ENCODE measurements at places on chromosomes 12 and 14.

DNA sequence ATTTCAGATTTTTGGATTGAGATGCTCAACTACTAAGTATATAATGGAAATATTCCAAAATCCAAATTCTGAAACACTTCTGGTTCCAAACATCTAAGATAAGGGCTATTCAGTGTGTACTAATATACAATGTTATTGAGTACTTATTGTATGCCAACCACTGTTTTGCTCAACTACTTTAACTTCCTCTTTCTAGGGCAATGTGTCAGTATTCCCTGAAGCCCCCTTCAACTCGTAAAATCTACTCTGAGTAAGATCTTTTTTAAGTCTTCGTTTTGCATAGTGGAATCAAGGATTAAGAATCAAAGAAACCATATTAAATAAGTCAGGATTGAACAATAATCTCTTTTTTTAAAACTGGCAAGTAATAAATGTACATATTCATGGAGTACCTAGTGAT lies 45.5 kb downstream of the SPATA7 start:
- peak; percentile 40 for DNase-seq

GRCh38 chr14:99322731-99323599 lies 51.0 kb upstream of the BCL11B start:
- DNase-seq, result no peak

DNA sequence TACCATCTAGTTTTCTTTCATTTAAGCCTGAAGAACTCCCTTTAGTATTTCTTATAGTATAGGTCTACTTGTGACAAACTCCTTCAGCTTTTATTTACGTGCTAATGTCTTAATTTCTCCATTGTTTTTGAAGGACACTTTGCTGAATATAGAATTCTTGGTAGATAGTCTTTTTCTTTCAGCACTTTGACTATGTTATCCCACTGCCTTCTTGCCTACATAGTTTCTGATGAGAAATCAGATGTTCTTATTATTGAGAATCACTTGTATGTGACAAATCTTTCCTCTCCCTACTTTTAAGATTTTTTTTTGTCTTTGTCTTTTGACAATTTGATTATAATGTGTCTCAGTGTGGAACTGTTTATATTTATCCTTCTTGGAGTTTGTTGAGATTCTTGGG lies 5.1 kb upstream of the MIS18BP1 start:
- DNase-seq, result no peak

DNA sequence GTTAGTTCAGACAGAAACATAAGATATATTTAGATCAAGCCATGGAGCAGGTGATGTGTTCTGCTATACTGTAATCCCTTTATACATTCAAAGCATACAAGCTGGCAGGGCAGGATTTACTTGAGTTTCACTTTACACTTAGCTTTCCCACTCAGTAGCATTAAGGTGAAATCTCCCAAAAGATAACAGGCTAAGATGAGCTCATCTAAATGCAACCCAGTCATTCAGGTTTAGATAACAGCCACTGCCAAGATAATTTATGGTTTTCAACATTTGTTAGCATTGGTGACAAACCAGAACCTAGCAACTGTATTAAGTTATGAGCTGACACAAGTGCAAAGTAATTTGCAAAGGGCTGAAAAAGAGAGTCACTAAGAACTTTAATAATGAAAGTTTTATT lies 925.1 kb upstream of the ATXN7L3B start:
- DNase-seq, result no peak

GRCh38 chr14:93729993-93730392 lies 58.3 kb downstream of the PRIMA1 start:
- DNase-seq, result no peak

- no peak for DNase-seq
Measured at GRCh38 chr12:41907021-41907420, 237.7 kb downstream of the GXYLT1 start.

DNA sequence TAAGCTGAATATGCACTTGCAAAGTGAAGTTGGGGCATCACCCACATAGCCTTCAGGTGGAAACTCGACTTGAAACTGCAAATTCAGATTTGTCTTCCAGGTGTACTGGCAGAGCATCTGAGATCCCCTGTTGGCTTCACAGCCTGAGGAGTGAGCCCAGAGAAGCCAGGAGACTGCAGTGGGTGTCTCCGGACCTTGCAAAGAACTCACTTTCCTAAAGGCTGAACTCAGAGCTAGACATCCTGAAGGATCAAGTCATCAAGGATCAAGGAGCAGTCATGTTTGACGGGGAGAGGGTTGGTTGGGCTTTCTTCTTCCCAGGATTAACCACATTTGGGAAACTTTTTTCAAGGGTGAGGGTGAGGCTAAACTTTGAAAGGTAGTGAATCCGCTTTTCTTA lies 9.1 kb upstream of the HOXC13 start:
- no peak for DNase-seq

DNA sequence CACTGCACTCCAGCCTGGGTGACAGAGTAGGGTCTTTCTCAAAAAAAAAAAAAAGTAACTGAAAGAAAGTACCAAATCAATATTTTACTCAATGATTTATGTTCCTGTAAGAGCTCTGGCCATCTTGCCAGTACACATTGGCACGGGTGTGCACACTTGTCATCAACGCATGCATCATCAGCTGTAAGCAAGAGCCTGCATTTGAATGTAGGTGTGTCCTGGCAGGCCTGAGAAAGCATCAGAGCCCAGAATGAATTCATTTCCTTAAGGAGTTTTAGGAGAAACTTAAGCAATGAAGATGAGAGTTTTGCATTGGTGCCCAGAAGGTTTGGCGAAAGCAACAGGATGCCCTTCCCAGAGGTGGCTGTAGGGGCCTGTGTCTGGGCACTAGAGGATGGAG lies 88.5 kb upstream of the FZD10 start:
- DNase-seq, result no peak

GRCh38 chr14:91953170-91953985 lies 5.9 kb upstream of the FBLN5 start:
- no peak for DNase-seq

DNA sequence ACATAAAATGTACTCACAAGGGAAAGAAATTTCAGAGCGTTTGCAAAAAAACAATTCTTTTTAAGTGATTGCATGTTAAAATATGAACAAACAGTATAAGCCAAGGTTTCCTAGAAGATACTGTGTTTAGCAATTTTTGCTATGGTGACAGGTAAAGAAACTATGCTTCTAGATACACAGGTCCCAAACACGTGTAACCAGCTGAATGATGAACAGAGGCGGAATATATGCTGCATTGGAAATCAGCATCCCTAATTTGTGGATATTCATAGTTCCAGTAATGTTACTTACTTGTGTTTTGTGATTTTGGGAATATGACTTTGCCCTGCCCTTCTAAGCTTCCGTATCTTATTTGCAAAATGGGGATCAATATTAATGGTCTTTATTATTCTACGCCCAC lies 326.3 kb upstream of the DIO2 start:
- DNase-seq, result no peak

DNA sequence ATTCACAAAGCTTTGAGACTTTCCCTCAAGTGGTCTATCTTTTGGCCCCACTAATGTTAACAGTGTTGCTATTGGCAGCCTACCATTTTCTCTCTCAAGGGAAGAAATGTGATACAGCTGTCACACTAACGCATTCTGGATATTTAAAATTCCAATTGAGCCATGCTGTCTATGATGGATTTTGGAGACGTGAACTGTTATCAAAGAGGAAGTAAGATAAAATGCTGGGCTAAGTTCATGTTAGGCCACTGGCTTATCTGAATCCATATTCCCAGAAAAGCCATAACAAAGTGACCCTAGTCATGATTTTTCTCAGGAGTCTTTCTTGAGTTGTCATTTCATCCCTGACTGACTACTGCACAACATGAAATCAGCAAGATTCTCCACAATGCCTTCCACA lies 200.2 kb downstream of the PHLDA1 start:
- no peak for DNase-seq

- DNase-seq, result no peak
Measured at GRCh38 chr14:105500036-105500725, 9.1 kb downstream of the TEDC1 start.

DNA sequence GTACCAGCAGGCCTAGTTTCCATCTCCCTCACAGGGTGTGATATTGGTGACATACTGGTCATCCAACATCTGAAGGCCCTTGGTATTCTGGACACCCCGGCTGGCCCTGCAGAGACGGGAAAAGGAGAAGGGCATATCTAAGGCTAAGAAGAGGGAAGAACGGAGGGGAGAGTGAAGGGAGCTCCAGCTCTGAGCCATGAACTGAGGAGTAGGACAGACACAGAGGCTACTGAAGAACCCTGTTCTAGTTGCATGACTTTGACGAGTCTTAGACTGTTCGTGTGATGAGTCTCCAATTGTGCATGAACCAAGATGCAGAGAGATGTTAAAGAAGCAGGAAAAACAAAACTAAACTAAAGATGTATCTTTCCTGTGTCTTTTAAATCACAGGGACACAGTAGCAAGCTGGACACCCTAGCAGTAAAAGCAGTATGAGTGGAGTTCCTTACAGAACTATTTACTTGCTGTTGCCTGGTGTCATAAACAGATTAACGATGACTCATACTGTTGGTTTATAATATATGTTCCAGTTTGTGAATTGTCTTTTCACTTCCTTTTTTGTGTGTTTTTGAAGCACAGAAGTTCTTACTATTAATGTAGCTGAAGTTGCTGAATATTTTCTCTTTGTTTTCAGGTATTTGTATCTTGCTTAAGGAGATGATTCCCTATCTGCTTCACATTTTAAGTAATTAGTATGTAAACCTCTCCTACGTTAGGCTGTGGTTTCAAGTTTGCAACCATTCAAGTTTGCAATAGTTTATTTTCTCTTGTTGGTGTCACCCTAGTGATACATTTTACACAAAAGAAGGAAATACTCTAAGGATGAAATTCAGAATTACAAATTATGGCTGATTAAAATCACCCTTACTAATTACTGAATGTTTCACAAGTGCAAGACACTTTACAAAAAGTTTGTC lies 15.7 kb downstream of the FAR2 start:
- peak; percentile 85 for DNase-seq

GRCh38 chr14:103884854-103885253 lies 37.5 kb upstream of the PPP1R13B start:
- no peak for DNase-seq

DNA sequence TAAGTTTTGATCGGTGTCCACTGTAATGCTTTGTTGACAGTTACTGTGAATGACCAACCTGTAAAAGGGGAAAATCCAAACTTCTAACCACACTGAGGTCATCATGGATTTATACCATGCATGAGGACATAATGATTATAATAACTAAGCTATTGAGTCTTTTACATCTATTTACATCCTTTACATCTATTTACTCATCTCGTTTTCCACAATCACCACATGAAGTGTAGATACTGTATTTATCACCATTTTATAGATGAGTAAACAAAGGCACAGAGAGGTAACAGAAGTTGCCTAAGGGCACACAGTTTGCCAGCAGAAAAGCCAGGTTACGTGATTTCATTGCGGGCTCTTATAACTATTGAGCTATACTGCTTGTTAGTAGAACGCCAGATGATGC lies 27.9 kb upstream of the EID3 start:
- DNase-seq, result no peak

- no peak for DNase-seq
Measured at GRCh38 chr14:37057776-37058175, 114.6 kb downstream of the SLC25A21 start.

DNA sequence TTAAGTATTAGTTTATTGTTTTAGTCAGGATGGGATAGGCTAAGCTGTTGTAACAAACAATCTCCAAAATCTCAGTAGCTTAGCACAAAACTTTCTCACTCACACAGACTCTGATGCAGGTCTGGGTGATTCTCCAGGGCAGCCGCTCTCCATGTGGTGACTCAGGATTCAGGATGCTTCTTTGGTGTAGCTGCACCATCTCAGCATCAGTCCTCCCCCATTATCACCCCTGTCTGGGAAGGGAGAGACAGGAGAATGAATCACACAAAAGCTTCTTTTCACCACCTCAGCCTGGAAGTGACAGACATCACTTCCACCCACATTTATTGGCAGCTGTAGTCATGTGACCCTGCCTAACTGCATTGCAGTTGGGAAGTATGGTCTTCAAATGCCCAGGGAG lies 142.3 kb downstream of the DICER1 start:
- no peak for DNase-seq

- DNase-seq, result no peak
Measured at GRCh38 chr12:11687528-11687927, 38.1 kb downstream of the ETV6 start.
